ENCODE measurements at places on chromosomes 2 and 18.

GRCh38 chr2:2800001-2800400 lies 468.9 kb upstream of the MYT1L start:
- DNase-seq = no peak

DNA sequence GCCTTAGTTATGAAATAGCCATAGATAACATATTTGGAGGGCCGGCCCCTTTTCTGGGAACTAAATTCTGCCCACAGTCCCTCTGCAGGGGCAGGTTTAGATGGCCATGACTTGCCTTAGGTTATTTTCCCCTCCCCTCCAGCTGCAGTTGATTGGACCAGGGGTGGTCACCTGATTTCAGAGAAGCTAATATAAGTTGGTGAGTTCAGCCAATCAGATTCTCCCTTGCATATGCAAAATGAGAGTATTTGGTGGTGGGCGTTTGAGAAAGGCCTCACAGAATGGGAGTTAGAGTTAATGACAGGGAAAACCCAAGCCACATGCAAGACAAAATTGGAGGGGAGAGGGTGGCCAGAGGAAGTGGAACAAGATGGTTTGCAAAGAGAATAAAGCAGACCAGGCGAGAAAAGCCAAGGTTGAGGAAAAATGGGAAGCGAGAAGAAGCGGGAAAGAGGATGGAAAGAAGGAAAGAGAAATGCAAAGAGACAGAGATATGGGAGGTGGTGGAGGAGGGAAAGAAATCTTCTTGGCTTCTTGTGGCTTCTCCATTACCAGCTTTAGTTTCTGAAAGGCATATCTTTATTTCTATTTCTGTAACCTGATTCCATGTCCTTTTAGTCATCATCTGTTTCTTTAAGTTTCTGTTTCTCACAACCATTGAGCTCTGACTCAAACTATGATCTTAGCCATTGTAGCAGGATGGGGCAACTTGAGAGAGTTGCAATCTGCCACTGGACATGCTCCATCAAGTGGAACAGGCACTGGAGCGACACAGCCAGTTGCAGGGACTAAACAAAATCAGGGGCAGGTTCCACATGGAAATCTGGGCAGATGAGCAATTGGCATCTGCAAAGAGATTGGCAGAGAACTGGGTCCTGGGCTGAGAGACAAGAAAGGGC lies 108.1 kb upstream of the SIX3 start:
- DNase-seq = no peak

DNA sequence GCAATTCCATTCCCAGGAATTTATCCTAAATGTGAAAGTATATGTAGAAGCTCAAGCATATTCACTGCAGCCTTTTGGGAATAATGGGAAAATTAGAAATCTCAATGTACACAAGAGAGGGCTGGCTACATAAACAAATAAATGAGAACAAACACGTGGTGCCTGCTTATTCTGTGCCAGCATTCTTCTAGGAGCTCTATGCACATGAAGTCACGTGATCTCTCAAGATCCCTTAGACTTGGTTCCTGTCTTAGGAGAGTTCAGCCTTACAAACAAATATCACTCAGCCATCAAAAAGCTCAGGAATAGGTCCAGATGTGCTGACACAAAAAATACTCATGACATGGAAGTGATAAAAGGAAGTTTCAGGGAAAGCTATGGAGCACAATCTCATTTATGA lies 92.9 kb upstream of the SP3 start:
- no peak for DNase-seq

GRCh38 chr2:61632276-61633169 lies 94.4 kb upstream of the XPO1 start:
- DNase-seq = no peak

GRCh38 chr2:229154381-229154780 lies 116.7 kb downstream of the PID1 start:
- no peak for DNase-seq

GRCh38 chr2:191150230-191150599 lies 579 bp downstream of the STAT4 start:
- no peak for DNase-seq

DNA sequence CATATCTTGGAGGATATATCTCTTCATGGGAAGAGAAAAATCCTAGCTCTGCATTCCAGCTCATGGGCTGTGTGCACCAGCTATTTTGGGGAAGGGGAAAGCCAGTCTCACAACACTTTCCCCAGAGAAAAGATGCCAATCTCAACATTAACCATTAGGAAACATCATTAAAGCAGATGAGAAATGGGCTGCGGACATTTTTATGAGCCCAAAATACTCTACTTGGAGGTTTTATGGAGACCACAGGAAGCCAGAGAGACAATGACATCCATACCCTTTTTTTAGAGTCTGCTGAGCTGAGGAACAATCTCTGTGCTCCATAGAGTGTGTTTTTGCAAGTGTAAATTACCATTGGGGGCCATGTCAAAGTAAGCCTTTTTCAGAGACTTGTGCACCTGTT lies 213.7 kb downstream of the TRIB2 start:
- DNase-seq = no peak

DNA sequence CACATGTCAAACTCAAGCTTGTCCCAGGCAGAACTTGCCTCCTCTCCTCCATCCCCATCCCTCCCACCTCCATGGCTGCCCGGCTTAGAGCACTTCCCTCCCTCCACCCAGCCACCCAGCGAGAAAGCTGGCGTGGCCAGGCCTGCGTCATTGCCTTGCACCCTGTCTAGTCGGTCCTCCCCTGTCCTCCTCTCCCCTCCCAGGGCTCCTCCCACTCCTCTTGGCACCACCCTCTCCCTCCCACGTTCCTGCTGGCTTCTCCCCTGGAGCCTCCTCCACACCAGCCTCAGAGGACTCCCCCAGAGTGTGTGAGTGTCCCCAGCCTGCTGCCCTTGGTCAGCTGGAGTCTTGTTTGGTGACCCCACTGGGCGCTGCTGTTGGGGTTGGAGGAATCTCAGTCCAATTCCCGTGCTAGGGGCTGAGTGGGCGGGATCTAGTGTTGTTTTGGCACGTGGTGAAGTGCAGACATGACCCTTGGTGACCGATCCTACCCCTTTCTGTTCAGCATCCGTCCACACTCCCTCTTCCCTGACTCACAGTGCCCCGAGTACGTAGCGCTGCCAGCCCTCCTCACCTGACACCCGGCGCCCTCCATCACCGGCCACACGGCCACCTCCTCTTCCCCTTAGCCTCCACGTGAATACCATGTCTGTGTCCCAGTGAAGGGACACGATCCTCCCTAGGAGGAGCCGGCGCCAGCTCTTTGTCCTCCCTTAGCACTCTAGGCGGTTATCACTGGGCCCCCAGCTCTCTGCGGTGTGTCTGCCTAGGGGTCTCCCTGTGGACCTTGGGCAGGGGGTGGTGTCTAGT lies 41.4 kb downstream of the ATP6V1C2 start:
- no peak for DNase-seq

DNA sequence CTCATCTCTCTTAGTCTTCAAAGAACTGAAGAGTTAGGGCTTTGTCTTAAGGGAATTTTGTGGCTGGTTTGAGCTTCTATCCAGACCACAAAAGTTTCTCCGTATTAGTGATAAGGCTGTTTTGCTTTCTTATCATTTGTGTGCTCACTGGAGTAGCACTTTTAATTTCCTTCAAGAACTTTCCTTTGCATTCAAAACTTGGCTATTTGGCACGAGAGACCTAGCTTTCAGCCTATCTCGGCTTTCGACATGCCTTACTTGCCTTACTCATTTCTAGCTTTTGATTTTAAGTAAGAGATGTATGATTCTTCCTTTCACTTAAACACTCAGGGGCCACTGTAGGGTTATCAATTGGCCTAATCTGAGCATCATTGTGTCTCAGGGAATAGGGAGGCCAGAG lies 29.9 kb downstream of the HDHD2 start:
- no peak for DNase-seq

GRCh38 chr2:142915502-142915901 lies 38.0 kb downstream of the KYNU start:
- DNase-seq = no peak

GRCh38 chr2:196293751-196294515 lies 122.6 kb upstream of the STK17B start:
- no peak for DNase-seq

GRCh38 chr18:9642799-9643462 lies 28.6 kb upstream of the PPP4R1 start:
- no peak for DNase-seq

- no peak for DNase-seq
Observed at GRCh38 chr18:6423289-6423688, 8.6 kb upstream of the L3MBTL4 start.
